ENCODE measurements at places on chromosomes 11 and 22. TPM values are rescaled to one million over a fixed set of nuclear protein-coding genes. Genes with fewer than 3 reads are reported as not detected.

The ANO9 gene
- total RNA-seq = 2.8 TPM

The TTC36 gene
- total RNA-seq = not detected

The MAPK8IP1 gene
- total RNA-seq = 6.5 TPM

The EFCAB6 gene
- 1.5 TPM for total RNA-seq

The TNNI2 gene
- 0.81 TPM for total RNA-seq

The PATE1 gene
- not detected for total RNA-seq

The CARD18 gene
- total RNA-seq = not detected

The WDR74 gene
- 42.9 TPM for total RNA-seq

DNA sequence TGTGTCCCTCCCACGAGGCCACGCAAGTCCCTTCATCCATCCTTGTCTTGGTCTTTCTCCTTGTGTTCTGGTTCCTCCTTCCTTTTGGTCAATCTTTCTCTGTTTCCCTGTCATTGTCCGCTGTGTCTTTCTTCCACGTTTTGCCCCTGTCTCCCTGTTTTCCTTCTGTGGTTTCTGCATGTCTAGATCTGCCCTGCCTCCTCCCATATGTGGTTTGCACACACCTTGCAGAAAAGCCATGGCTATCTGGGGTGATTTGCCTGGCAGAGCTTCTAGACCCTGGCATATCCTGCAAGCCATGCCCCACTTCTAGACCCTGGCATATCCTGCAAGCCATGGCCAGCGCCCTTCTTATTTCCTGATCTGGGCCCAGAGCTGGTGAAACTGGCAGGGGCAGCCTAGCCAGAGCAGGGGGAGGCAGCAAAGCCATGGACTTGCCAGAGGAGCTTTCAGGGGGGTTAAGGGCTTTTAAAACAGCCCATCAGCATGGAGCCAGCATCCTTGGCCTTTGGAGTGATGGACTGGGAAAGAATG, 131.6 kb upstream of the NECTIN1 start:
- H3K27me3 ChIP-seq = no peaks in the 10 kb centered on the region
- no peaks in the 10 kb centered on the region for H3K36me3 ChIP-seq
- H3K4me1 ChIP-seq = no peaks in the 10 kb centered on the region
- H3K4me3 ChIP-seq = no peak overlapping the region
- peak; percentile 40 for DNase-seq

DNA sequence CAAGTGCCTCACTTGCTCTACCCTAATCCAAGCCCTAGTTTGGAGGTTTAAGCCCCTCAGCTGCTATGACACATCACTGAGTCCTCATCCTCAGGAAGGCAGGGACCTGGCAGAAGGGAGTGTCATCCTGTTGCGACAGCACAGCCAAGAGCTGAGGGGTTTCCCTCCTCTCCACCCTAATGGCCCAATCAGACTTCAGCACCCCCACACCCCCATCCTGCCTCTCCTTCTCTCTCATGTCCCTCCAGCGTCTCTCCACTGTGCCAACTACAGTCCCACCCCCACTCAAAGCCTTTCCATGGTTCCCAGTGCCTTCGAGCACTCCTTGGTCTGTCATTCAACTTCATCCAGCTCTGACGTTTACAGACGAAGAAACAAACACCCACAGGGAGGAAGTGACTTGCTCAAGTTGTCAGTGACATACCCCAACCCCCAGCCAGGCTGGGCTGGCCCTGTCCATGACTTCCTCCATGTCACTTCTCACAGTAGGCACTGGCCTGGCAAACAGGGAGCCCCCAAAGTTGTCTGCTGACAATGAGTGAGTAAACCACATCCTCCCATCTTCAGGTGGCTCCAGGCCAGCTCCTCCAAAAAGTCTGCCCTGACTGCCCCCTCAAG, 15.6 kb downstream of the ARAP1 start:
- H3K27ac ChIP-seq = no peak overlapping the region
- H3K4me3 ChIP-seq = no peak overlapping the region
- peak; percentile 90 for DNase-seq
- H3K4me1 ChIP-seq = no peaks in the 10 kb centered on the region
- H3K36me3 ChIP-seq = no peaks in the 10 kb centered on the region
- H3K27me3 ChIP-seq = no peaks in the 10 kb centered on the region

DNA sequence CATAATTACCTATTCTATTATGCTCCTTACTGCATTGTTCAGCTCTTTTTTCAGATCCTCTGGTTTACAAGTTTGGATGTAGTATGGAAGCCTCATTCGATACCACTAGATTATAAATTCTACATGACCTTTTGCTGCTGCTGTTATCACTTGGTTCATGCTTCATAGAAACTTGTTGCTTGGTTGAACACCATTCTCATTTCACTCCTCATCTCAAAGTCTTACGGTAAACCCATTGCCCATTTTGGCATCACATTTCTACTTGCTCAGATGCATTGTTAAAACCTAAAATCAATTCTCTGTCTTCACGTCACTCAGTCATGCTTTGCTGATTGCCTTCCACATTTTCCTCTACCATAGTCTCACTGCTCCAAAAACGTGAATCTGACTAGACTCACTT, 155.5 kb upstream of the DDI1 start:
- H3K27me3 ChIP-seq = no peaks in the 10 kb centered on the region
- H3K27ac ChIP-seq = no peak overlapping the region
- peaks cover 3% of the 10 kb centered on the region for H3K4me1 ChIP-seq
- no peak overlapping the region for H3K4me3 ChIP-seq
- H3K36me3 ChIP-seq = no peaks in the 10 kb centered on the region

DNA sequence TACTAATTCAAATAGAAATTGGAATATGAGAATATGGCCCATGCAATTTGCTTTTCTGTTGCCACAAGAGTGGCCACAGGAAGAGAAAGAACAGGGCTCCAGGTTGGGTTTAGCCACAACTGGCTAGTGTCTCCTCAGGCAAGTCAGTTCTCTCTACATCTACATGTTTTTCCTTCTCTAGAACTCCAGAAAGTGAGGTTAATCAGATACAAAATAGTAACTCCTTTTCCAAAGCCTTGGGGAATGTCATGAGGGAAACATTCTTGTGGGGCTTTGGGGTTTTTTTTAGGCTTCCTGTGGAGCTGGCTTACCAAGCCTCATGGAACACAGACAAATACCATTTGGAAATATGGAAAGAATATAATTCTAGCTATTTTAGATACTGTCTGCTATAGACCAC, 161.6 kb downstream of the NAV2 start:
- no peaks in the 10 kb centered on the region for H3K27me3 ChIP-seq
- H3K36me3 ChIP-seq = no peaks in the 10 kb centered on the region
- no peaks in the 10 kb centered on the region for H3K4me1 ChIP-seq
- no peak for DNase-seq
- no peak overlapping the region for H3K4me3 ChIP-seq

DNA sequence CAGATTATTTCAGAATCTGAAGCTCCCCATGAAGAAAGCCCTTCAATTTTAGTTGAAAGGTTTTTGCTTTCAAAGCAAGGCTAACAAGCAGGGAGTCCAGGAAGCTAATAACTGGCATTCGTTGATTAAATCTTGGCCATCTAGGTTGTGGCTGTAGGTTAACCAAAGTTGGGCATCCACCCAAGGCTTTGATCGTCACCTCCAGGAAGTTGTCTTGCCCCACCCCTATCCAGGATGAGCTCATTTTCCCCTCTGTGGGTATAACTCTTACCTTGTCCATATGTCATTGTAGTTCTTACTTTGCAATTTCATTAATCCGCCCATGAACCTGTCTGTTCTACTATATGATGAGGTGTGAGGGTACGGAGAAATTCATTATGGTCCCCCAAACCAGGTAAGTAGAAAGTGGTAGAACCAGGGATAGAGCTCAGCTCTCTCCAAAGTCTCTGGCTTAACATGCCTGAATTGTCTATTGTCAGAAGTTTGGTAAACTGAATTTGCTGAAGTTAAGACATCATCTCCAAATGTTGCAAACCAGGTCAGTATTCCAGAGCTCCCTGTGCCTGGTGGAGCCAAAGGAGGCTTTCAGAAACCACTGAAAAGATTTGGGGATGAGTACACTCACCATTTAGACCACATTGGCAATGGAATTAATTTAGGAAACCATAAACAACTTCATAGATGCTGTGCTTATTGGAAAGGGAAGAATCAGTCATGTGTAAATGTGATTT, 97.1 kb downstream of the CD44 start:
- H3K4me3 ChIP-seq = no peak overlapping the region
- H3K4me1 ChIP-seq = no peaks in the 10 kb centered on the region
- DNase-seq = no peak

DNA sequence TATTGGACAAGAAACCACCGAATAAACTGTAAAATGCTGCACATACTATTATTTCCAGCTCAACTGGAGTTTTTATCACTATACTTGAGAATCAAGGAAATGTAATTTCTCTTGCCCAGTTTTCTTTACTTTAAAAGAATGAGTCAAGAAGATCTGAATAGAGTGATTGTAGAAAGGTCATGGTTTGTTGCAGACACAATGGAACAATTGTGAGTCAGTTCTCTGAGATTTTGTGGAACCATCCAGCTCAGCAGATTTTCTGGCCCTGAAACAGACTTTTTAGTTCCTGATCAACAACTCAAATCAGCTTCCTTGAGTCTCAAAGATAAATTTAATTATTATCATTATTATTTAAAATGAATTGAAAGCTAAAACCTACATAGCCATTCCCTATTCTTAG, 1.3 kb downstream of the TCN1 start:
- H3K4me1 ChIP-seq = no peaks in the 10 kb centered on the region
- no peaks in the 10 kb centered on the region for H3K27me3 ChIP-seq
- no peaks in the 10 kb centered on the region for H3K36me3 ChIP-seq

- no peak overlapping the region for H3K4me3 ChIP-seq
- no peaks in the 10 kb centered on the region for H3K27me3 ChIP-seq
- peaks cover 2% of the 10 kb centered on the region for H3K4me1 ChIP-seq
These were observed 207.9 kb downstream of the SOX6 start for GRCh38 chr11:16148301-16148931.

DNA sequence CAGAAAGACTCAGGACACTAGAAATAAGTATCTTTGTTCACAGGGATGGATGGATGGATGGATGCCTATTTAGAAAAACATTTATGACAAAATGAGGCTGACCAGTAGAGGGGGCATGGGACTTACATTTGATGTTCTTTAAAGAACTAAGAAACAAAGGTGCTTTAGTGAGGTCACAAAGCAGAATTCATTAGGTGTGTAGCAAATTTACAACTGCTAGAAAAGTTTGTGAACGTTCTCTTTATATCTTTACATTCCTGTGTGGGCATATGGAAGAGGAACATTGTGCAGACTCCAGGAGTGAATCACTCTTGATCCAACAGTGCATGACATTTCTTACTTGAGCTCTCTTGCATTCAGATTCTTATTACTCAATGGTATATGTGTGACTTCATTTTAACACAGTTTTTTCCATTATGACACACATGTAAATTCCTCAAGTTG, 15.8 kb upstream of the SIK2 start:
- no peak overlapping the region for H3K4me3 ChIP-seq
- H3K4me1 ChIP-seq = no peaks in the 10 kb centered on the region
- H3K27ac ChIP-seq = no peak overlapping the region
- no peaks in the 10 kb centered on the region for H3K27me3 ChIP-seq
- H3K36me3 ChIP-seq = no peaks in the 10 kb centered on the region

- DNase-seq = no peak
- H3K4me3 ChIP-seq = no peak overlapping the region
- H3K27me3 ChIP-seq = no peaks in the 10 kb centered on the region
- H3K27ac ChIP-seq = no peak overlapping the region
- no peaks in the 10 kb centered on the region for H3K4me1 ChIP-seq
These were observed 46.4 kb upstream of the AMOTL1 start for GRCh38 chr11:94721565-94722292.

DNA sequence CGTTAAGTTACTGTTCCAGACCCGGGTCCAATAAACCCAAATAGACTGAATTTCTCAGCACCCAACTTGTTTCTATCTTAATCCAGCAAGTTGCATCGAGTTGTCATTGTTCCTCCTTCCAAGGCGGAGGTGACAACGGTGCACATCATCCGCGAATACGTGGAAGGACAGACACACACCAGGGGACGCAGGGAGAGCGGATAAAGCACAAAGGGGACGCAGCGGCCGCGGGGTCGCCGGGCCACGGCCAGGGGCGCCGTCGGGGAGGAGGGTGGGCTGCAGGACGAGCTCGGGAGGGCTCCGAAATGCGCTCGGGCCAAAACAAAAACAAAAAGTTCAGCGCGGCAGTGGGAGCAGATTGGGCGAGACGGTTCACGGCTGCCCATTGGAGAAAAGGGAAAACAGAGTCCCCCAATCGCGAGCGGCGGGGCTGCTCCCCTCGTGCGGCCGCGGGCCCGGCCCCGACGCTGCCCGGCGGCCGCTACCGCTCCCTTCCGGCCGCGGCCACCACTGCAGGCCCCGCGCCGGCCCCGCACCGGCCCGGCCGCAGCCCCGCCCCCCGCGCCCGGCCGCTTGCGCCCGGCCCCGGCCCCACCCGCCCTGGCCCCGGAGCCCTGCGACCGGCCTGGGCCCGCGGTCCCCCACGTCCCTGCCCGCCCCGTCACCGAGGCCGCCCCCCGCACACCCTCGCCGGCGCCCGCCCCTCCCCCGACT, 518 bp downstream of the KMT5B start:
- peak; percentile 89 for DNase-seq
- no peaks in the 10 kb centered on the region for H3K4me1 ChIP-seq
- H3K27ac ChIP-seq = peak overlapping the region; percentile 84
- H3K27me3 ChIP-seq = no peaks in the 10 kb centered on the region
- no peaks in the 10 kb centered on the region for H3K36me3 ChIP-seq
- peak overlapping the region; percentile 88 for H3K4me3 ChIP-seq

DNA sequence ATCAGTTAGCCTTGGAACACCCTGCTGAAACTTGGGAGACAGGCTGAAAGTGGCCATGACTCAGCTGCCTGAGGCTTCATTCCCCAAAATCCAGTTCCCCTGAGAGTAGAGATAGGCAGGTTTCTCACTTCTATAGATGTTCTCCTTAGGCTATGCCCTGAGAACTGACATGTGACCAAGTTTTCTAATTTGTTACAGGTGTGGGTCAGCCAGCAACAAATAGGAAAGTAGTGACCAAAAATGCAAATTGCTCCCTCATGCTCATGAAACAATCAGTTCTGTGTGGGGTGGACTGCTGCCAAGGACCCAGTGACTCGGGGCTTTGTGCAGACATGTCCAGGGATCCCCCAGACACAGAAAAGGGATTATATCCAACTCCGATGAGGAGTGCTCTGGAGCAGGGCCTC, 7.3 kb upstream of the CCDC15 start:
- no peak overlapping the region for H3K4me3 ChIP-seq
- H3K27ac ChIP-seq = no peak overlapping the region
- H3K36me3 ChIP-seq = no peaks in the 10 kb centered on the region
- H3K27me3 ChIP-seq = no peaks in the 10 kb centered on the region
- no peaks in the 10 kb centered on the region for H3K4me1 ChIP-seq
- no peak for DNase-seq

DNA sequence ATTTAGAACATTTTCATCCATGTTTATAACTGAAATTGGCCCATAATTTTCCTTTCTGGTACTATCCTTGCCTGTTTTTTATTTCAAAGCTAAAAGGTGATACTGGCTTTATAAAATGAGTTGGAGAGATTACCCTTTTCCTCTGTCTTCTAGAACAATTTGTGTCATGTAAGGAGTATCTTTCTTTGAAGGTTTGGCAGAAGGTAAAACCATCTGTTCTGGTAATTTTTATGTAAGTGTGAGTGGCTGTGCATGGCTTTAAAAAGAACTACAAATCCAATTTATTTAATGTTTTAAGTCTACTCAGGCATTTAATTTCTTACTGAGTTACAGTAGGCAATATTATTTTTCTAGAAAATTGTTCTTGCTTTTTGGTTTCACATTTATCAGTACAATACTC, 7.7 kb upstream of the MRGPRD start:
- no peaks in the 10 kb centered on the region for H3K4me1 ChIP-seq
- no peaks in the 10 kb centered on the region for H3K36me3 ChIP-seq
- H3K27me3 ChIP-seq = no peaks in the 10 kb centered on the region
- H3K27ac ChIP-seq = no peak overlapping the region
- no peak overlapping the region for H3K4me3 ChIP-seq
- no peak for DNase-seq
